ENCODE measurements at places on chromosomes 2 and 18.

DNA sequence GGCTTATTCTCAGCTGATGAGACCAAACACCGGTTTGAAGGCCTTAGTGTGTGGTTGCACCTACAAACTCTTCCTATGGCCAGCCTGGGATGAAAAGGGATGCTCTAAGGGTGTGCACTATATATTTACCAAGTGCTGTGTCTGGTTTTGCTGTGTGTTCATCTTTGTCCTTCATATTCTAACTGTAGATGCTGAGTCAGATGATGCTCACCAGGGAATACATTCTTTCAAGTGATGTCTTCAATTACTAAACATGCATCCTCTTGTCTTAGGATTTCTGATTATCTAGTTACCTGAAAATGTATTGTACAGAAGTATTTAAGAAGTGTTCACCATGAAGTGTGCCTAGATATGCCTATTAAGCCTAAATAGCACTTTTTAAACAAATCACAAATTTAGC, 1111.6 kb upstream of the ZEB2 start:
- no peaks in the 10 kb centered on the region for H3K4me1 ChIP-seq
- no peaks in the 10 kb centered on the region for H3K27me3 ChIP-seq
- H3K36me3 ChIP-seq: no peaks in the 10 kb centered on the region
- no peak overlapping the region for H3K27ac ChIP-seq
- H3K4me3 ChIP-seq: no peak overlapping the region
- no peak for DNase-seq

- no peak overlapping the region for H3K4me3 ChIP-seq
- no peaks in the 10 kb centered on the region for H3K36me3 ChIP-seq
- H3K27me3 ChIP-seq: no peaks in the 10 kb centered on the region
- H3K4me1 ChIP-seq: no peaks in the 10 kb centered on the region
- H3K27ac ChIP-seq: no peak overlapping the region
Measured at GRCh38 chr2:157056200-157056676, 201.3 kb upstream of the GALNT5 start.

DNA sequence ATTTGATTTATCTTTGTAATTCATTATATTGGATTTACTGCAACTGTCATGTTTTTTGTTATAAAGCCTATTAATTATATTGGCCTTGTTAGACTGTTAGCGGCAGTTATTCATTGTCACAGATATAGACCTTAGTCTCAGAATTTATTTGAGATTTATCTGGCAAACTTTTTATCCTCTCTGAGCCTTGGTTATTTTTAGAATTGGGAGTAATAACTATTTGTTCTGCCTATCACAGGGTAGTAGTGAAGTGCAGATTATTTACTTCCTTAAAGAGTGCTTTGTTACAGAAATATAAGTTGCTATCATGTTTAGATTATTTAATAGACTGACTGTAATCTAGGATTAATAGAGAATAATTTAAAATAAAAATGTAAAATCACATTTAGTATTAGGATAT, 41.9 kb downstream of the AGPS start:
- no peak overlapping the region for H3K27ac ChIP-seq
- H3K36me3 ChIP-seq: peaks cover 7% of the 10 kb centered on the region
- H3K27me3 ChIP-seq: no peaks in the 10 kb centered on the region
- no peak for DNase-seq
- no peaks in the 10 kb centered on the region for H3K4me1 ChIP-seq
- no peak overlapping the region for H3K4me3 ChIP-seq

DNA sequence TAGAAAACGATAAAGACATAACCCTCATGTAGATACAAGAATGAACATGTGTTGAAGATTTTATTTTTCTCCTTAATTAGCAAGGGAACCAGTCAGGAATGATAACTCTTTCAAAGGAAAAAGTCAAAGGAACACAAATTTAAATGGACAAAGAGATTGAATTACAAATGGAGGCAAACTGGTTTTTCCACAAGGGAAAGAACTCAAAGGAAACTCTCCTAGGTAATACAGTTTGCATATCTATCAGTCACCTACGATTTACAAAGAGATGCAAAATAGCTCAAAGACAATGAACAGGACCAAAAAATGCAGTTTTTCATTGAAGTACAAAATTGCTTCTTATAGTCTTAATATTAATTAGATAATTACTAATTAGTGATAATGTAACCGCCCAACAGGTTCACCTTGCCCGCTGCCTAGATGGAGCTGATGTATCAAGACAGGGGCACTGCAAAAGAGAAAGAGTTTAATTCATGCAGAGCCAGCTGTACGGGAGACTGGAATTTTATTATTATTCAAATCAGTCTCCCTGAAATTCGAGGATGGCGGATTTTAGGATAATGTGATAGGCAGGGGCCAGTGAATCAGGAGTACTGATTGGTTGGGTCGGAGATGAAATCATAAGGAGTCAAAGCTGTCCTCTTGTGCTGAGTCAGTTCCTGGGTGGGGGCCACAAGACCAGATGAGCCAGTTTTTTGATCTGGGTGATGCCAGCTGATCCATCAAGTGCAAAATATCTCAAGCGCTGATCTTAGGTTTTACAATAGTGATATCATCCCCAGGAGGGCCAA, 151.0 kb downstream of the TMEM17 start:
- H3K27ac ChIP-seq: no peak overlapping the region
- no peaks in the 10 kb centered on the region for H3K4me1 ChIP-seq
- no peaks in the 10 kb centered on the region for H3K27me3 ChIP-seq

- H3K27ac ChIP-seq: peak overlapping the region; percentile 6
- no peaks in the 10 kb centered on the region for H3K36me3 ChIP-seq
- H3K4me1 ChIP-seq: peaks cover 16% of the 10 kb centered on the region
- no peak overlapping the region for H3K4me3 ChIP-seq
- DNase-seq: no peak
Measured at GRCh38 chr2:152223977-152224376, 48.4 kb upstream of the STAM2 start.

DNA sequence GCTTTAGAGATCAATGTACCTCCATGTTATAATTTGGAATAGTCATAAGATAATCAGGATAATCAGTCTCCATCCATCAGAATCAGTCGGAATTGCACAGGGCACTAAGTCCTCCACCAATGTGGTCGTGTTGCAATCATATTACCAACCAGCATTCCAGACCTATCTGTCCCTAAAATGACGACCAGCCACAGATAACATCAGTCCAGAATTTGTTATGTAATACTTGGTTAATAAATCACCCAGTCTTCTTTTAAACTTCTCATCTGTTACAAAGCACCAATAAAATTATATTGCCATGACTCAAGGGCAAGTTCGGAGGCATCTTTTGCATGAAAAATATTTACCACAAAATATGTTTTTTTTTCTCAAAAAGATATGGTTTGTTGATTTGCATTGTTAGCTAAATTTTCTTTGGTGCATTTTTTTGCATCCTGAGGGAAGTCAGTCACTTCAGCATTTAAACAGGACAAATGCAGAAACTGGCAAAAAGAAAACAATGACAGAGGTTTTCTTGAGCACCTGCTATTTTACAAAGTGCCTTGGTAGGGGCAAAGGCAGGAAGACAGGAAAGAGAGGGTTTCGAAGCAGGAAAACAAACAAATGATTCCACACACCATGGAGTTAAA, 29.3 kb downstream of the PIEZO2 start:
- H3K36me3 ChIP-seq: no peaks in the 10 kb centered on the region
- no peaks in the 10 kb centered on the region for H3K27me3 ChIP-seq
- no peaks in the 10 kb centered on the region for H3K4me1 ChIP-seq
- no peak overlapping the region for H3K4me3 ChIP-seq

DNA sequence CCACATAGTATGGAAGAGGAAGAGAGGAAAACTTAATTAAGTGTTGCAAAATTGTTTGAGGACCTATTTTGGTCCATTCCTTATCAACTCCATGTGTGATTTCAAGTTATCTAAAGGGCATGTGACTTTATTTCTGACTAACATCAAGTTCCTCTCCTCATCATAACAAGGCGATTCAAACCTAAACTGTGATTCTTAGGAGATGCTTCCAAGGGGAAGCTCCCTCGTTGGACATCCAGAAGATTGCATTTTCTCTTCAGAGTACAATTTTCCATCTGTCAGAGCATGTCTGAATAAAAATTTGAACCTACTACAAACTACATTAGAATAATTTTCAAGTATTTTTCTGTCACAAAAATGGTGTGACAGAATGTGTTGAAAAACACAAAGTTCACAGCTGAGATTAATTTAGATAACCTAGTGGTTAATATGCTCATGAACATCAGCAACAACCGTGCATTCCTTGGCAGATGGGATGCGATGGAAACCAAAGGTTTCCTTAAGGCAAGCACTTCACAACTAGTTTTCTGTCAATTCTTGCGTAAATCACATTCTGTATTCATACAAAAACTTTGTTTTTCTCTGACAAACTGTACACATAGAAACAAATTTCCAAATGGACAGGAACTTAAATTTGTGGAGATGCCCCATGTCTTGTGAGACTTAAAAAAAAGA, 4.2 kb downstream of the SFT2D3 start:
- H3K36me3 ChIP-seq: peaks cover 32% of the 10 kb centered on the region
- DNase-seq: no peak
- H3K27ac ChIP-seq: peak overlapping the region; percentile 30
- no peaks in the 10 kb centered on the region for H3K27me3 ChIP-seq

DNA sequence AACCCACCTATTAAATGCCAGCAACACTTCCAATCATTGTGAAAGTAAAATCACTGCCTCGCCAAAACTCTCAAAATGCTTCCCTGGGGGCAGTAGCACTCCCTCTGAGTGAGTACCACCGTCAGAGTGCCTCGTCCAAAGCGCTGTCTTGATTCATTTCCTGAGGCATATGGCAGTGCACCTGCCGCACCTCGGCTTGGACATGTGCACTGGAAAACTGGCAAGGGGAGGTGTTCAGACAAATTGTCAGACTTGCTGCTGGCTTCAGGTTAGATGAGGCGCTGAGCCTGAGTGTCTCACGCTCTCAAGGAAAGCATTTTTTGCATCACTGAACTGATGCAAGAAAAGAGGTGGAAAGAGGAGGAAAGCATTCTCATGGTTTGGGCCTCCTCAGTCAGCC, 132.8 kb downstream of the ATL2 start:
- no peak overlapping the region for H3K4me3 ChIP-seq
- H3K27me3 ChIP-seq: no peaks in the 10 kb centered on the region
- H3K27ac ChIP-seq: no peak overlapping the region
- DNase-seq: no peak
- no peaks in the 10 kb centered on the region for H3K4me1 ChIP-seq

DNA sequence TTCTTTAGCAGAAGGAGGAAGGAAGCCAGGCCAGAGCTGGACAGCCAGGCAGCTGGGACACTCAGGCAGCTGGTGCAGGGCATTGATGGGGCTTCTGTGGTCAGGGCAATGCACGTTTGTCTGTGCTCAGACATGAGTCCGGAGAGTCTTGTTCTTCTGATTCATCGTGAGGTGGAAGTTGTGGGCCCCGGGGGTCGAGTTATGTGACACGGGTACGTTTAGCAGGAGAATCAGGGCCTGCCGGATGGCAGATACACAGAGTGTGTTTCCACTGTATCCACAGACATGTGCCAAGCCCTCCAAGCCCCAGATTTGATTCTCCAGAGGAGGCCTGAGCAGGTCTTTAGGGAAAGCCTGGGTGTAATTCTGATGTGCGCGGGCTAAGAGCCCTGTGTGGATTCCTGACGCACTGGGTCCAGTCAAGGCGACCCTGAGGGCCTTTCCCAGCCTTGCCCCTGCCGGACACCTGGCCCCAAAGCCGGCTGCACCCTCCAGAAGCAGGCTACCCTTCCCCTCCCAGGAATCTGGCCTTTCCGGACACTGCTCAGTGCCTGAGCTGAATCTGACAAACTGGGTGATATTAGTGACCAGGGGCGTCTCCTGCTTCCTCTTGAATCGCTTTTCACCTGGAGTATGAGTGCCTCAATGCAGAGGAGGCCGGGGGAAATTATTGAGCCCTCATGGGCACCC, 10.1 kb downstream of the ARHGEF4 start:
- H3K36me3 ChIP-seq: no peaks in the 10 kb centered on the region
- no peak overlapping the region for H3K27ac ChIP-seq
- no peaks in the 10 kb centered on the region for H3K4me1 ChIP-seq
- no peak overlapping the region for H3K4me3 ChIP-seq
